Gastroesophageal sphincter (tissue), 4 donors: ENCODE measurements at places on chromosomes 16 and 17.

- ATAC-seq, result no peak
Measured at GRCh38 chr16:21167929-21168602, 9.6 kb downstream of the LDAF1 start.

GRCh38 chr16:50335196-50335958, 33.4 kb downstream of the BRD7 start:
- ATAC-seq, result peak; percentile 50

GRCh38 chr17:2398182-2398581, 2.7 kb downstream of the MNT start:
- ATAC-seq, result no peak

- ATAC-seq, result no peak
Measured at GRCh38 chr17:48043176-48043575, 5.0 kb upstream of the NFE2L1 start.

DNA sequence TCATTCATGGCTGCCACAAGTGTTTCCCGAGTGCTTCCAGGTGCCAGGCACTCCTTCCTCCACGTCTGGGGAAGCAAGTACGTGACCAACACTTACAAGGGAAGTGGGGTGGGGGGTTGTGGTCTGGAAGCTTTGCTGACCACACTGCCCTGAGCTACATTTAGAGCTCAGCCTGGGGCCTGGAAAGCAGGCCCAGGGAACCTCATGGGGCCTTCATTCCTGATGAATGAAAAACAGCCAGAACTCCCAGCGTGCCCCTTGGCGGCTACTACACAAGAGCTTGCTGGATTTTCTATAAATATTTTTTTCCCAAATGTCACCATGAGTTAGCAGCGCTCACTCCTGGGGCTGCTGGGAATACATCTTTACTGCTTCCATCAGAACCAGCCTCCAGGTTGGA, 73.3 kb downstream of the ABCC12 start:
- ATAC-seq, result no peak

DNA sequence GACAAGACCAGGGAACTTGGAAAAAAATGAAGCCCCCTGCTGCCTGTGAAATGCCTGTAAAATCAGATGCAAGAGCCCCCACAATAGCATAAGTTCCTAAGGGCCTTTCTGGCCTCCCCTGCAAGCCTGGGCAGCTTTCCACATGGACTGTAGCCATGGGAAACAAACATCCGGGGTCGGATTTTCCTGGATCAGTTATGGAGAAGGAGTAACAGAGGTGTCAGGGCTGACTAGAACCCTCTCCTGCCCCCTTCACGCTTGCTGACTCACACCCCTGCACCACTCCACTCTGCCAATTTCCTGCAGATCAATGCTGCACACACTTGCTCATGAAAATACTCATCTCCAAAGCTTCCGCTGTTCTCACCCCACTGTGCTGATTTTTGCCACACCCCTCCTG, 258.6 kb downstream of the CBLN1 start:
- no peak for ATAC-seq

GRCh38 chr17:42312285-42313130, 24.2 kb downstream of the STAT5A start:
- peak; percentile 83 for ATAC-seq

- ATAC-seq, result no peak
Measured at GRCh38 chr17:48592057-48592514, 1.5 kb downstream of the HOXB5 start.

DNA sequence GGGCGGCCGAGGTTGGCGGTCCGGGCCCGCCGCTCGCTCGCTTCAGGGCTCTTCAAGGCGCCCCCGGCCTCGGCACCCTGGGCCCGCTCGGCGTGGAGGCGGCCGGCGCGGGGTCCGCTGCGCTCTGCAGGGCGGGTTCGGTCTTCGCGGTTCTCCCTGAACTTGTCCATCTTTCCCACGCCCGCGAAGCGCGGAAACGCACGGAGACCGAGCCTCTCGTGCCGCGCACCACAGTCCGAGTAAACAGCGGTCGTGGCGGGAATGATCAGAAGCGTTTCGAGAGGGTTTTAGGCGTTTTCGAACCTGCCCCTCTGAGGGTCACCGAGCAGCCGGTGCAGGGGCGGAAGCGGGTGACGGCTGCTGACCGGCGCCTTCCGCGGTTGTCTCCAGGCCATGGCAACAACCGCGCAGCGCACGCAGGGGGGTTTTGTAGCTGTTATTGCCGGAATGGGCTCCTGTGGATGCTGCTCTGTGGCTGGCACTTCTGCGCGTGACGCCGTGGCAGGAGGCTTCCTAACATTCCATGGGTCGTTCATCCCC, 414 bp downstream of the NARF start:
- ATAC-seq, result no peak

DNA sequence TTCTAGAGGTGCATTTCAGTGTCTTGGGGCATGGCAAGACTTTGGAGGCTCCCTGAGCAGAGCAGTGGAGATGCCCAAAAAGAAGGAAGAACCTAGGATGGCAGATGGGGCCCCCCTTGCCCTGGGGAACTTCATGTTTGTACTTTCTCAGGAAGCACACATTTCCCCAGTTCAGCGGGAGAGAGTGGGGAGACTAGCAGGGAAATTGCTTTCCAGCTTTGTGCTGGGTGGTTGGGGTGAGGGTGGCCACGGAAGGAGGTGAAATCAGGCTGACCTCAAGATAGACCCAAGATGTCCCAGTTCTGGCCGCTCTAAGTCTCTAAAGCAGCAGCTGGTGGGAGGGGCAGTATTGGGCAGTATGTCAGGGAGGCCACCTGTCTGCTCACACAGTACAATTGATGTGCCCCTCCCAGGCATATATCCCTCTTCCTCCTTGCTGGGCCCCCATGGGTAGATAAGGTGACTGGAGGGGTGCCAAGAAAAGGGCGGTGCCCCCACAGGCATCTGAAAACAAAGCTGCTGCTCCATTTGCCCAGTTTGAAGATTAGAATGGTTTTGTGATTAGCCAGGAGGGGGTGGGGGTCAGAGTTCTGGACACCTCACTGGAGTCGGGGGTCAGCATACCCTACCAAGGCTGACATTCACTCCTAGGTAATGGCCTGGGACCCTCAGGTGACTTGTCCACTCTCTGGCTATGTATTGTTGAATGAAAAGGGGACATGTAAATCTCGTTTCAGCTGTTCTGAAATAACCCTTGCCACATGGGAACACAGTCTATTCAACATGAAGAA, 17.1 kb upstream of the NAGLU start:
- no peak for ATAC-seq

DNA sequence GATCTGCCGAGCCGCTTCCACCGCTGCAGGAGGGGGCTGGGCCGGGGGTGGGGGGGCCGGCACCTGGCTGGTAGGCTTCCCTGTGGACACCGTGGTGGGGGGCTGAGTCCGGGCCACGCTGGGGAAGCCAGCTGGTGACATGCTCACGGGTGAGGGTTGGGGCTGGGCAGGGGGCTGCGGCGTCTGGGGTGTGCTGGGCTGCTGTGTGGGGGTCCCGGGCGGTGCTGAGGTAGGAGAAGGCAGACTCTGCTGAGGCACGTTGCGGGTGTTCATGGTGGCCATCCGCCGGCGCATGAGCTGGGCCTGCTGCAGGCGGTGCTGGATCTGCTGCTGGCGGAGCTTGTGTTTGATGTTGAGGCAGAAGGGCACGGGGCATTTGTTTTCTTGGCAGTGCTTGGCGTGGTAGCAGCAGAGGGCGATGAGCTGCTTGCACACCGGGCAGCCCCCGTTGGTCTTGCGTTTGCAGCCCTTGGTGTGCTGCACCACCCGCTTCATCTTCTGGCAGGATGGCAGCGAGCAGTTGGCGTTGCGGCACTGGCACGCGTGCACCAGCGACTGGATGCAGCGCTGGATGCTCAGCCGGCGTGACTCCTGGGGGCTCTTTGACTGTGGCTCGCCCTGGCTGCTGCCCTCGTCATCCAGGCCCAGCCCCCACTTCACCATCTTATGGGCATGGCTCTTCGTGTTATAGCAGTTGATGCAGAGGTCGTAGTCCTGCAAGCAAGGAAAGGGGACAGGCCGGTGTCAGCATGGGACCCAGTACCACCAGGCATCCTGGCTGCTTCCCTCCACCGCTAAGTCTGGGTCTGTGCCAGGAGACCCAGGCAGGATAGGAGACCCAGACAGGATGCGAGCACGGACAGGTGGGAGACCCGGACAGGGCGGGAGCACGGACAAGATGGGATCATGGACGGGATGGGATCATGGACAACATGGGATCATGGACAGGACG, 12.1 kb upstream of the TRAP1 start:
- ATAC-seq, result no peak

DNA sequence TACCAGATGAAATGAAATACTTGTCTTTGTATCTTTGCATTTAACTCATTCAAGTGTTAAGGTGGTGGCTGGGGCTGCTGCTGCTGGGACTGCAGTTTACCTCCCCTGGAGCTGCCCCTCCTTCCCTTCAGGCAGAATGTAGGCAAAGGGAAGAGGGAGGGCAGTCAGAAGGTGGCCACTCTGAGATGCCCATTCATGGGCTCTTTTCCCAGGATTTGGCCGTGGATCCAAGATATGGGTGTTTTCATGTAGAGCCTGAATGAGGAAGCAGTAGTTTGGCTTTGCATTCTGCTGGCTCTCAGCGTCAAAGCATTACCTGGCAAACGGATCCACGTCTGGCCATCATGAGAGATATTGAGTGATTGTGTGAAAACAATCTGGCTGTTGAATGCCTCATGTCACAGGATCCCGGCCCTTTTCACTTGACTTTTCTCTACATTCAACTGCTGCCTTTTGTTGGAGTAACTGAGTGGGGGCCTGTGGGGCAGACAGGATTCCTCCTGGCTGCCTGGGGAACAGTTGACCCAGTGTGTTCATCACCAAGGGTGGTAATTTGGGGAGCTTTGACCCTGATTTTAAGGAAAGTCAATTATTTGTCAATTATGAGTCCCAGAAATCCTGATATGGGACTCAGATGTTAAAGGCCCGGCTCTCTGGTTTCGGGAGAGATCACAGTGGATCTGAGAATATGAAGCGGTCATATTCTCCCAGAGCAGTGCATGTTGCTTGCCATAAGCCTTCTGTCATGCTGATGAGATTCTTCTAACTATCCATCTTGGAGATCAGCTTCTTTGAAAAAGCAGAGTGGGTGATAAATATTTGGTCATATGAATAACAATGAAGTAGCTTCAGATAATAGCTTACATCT, 236.8 kb downstream of the IRX3 start:
- no peak for ATAC-seq

- peak; percentile 37 for ATAC-seq
Measured at GRCh38 chr17:17766077-17766743, 70.6 kb downstream of the SREBF1 start.

GRCh38 chr16:50688083-50688482, 5.3 kb upstream of the NOD2 start:
- ATAC-seq, result no peak

DNA sequence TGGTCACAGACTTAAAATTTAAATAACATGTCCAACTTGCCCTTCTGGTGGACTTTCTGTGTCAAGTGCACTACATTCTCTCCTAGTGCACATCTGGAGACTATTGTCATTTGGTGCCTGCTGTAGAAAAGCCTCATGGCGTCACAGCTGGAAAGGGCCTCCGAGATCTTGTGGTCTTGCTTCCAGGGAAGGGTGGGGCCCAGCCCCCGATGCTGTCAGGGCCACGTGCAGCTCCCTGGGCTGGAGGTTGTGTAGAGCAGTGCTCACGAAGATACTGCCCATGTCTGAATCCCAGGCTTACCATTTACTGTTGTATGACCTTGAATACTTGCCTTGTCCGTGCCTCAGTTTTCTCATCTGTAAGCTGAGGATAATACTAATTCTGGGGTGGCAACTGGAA, 6.8 kb upstream of the MPRIP start:
- ATAC-seq, result no peak

DNA sequence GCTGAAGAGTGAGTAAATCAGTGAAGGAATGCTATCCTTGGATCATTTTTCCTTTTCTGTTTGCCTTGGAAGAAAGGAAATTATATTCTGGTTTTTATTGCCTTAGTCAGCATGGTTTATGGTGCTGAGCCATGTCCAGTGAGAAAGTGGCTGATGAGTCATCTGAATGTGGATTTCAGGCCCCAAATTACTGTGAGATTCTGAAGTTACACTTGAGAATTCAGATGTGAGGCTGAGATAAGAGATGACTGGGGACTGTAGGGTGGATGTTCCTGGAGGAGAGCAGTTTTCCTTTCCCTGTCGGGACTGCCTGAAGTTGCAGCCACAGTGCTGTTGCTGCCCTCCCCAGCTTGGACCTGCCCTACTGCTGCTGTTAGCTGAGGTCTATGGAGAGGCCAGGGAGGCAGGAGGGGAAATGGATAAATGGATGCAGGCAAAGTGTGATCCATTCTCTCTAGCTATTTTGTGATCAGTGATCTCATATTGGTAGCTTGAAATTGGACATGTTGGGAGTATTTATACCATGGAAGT, 4.2 kb upstream of the MAP3K14 start:
- ATAC-seq, result no peak

- ATAC-seq, result peak; percentile 82
Measured at GRCh38 chr16:88650749-88651275, at the start of gene CYBA. TSS of gene CYBA (minus strand) at chr16:88651053. CDS start at chr16:88651013, 40 bp downstream.

DNA sequence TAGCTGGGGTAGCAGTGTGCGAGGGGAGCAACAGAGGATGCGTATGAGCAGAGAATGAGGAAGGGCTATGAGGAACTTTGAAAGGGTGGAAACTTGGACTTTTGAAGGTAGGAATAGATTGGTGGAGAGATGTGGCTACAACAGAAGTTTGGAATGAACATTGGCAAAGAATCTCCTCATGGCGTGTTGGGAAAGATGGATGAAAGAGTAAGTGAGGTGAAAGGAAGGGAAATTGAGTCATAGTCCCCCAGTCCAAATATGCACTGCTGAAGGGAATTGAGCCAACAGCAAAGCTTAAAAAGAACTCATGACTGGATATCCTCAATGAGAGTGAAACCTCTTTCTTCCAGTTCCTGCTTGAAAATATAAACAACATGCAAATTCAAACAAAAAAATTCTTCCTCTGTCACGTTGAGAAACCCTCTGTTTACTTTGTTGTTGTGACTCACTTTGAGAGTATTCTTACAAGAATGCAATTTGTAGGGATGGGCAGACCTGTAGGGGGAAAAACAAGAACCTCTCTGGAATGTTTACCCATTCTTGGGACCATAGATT, 313.2 kb upstream of the KCNJ16 start:
- ATAC-seq, result peak; percentile 88

GRCh38 chr16:73886426-73886825, 410.2 kb upstream of the PSMD7 start:
- no peak for ATAC-seq
